Aortic smooth muscle cell (primary cell): ENCODE measurements at places on chromosomes 16 and 17. TPM values are rescaled to one million over a fixed set of nuclear protein-coding genes. Genes with fewer than 3 reads are reported as not detected.

The KRT36 gene
- 0.13 TPM in 1 of 2 replicates, not detected in the other for total RNA-seq

The OR4D1 gene
- total RNA-seq = not detected in 2 replicates

The ICAM2 gene
- total RNA-seq = 22.9 and 44.0 TPM in 2 replicates

The CCL8 gene
- not detected in 2 replicates for total RNA-seq

The KRT12 gene
- total RNA-seq = not detected in 2 replicates

The ZNRF1 gene
- total RNA-seq = 7.1 and 8.8 TPM in 2 replicates

The PIK3R6 gene
- not detected in 2 replicates for total RNA-seq

The ALOX15B gene
- total RNA-seq = not detected in 2 replicates

The SDR42E2 gene
- not detected in 2 replicates for total RNA-seq

The USP6 gene
- not detected in 2 replicates for total RNA-seq

The EPX gene
- total RNA-seq = not detected in 2 replicates

The CYLD gene
- 60.6 and 62.6 TPM in 2 replicates for total RNA-seq

The AIPL1 gene
- 0.06 and 0.13 TPM in 2 replicates for total RNA-seq

The CDYL2 gene
- 5.9 and 8.4 TPM in 2 replicates for total RNA-seq

The RGS11 gene
- 2.7 and 5.0 TPM in 2 replicates for total RNA-seq

The KRTAP2-2 gene
- not detected in 2 replicates for total RNA-seq

The TBX6 gene
- total RNA-seq = 0.12 and 0.13 TPM in 2 replicates

The CNTROB gene
- 21.5 and 30.1 TPM in 2 replicates for total RNA-seq

The LITAFD gene
- not detected in 2 replicates for total RNA-seq

The NLE1 gene
- 9.4 and 10.8 TPM in 2 replicates for total RNA-seq

The GLIS2 gene
- 2.6 and 4.1 TPM in 2 replicates for total RNA-seq

The ALOX12B gene
- total RNA-seq = not detected in 2 replicates

The DCAF7 gene
- 12.6 and 13.4 TPM in 2 replicates for total RNA-seq

The PERCC1 gene
- total RNA-seq = not detected in 2 replicates

The RHBDF1 gene
- total RNA-seq = 112 and 122 TPM in 2 replicates

The CASKIN1 gene
- under 0.01 and 0.40 TPM in 2 replicates for total RNA-seq

The DHRS7B gene
- total RNA-seq = 20.0 and 24.7 TPM in 2 replicates

The WDR45B gene
- 36.7 and 41.5 TPM in 2 replicates for total RNA-seq

The HLF gene
- total RNA-seq = 3.7 and 4.8 TPM in 2 replicates

The RHBDL1 gene
- total RNA-seq = 3.2 and 4.2 TPM in 2 replicates

The SGCA gene
- total RNA-seq = 11.2 and 14.0 TPM in 2 replicates

The SLC38A8 gene
- not detected in 2 replicates for total RNA-seq

The CBX2 gene
- 0.25 and 0.92 TPM in 2 replicates for total RNA-seq
